ENCODE measurements at places on chromosomes 4 and X.
A peak's percentile ranks its signal among the peaks of the same experiment; 100 is the strongest.

GRCh38 chrX:48753708-48754228 is 7.8 kb upstream of the GLOD5 start:
- DNase-seq, result no peak

- no peak for DNase-seq
Observed at GRCh38 chr4:73197220-73197619, 61.4 kb downstream of the ANKRD17 start.

- no peak for DNase-seq
Observed at GRCh38 chrX:3509934-3510333, 163.5 kb upstream of the MXRA5 start.

- peak; percentile 64 for DNase-seq
Observed at GRCh38 chr4:153189016-153189801, 15.0 kb upstream of the TRIM2 start.

- no peak for DNase-seq
Observed at GRCh38 chr4:16609170-16609758, 289.2 kb downstream of the LDB2 start.

- DNase-seq, result peak; percentile 53
Observed at GRCh38 chr4:185730849-185731608, 81.0 kb downstream of the SORBS2 start.

GRCh38 chr4:525660-526059 is 26.6 kb downstream of the PIGG start:
- DNase-seq, result no peak

- DNase-seq, result no peak
Observed at GRCh38 chr4:141395919-141396318, 175.2 kb downstream of the ZNF330 start.

DNA sequence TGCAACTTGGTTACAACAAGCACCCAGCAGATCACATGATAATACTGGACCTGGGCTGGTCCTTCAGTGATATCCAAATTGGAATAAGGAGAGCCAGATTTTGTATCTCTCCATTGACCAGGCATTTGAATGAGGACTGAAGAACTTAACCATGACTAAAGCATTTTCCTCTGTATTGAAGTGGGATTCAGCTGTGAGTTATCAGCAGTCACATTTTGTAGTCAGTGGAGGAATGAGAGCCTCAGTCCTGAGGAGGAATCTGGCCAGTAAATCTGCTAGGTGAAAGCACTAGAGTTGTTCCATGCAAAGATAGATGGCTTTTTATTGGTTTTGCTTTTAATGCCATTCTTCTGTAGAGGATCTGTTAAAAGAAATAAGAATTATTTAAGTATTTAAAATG is 1506.0 kb downstream of the PCDH7 start:
- no peak for DNase-seq

DNA sequence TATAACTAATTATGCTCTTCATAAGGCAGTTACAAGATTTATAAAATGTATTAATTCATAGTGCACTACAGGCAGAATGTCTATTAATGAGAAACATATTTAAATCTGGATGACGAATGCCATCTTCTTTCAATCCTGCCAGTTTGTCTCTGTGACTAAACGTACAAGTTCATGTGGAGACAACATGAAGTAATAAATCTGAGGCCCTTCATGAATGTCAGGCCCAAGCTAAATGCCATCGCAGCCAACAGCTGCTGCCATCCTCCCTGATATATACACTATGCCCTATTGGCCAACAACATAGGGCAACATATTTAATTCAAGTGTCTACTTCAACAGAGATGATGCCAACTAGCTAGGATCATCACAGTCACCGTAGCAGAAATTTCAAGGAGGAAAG is 43.7 kb downstream of the TSPAN5 start:
- DNase-seq, result no peak
